Stimulated activated CD8-positive, alpha-beta memory T cell treated with anti-CD3 and anti-CD28 coated beads, Interleukin-4, amount 100 ng/mL, for 4 hours (primary cell): ENCODE measurements at places on chromosomes 13 and 19.

DNA sequence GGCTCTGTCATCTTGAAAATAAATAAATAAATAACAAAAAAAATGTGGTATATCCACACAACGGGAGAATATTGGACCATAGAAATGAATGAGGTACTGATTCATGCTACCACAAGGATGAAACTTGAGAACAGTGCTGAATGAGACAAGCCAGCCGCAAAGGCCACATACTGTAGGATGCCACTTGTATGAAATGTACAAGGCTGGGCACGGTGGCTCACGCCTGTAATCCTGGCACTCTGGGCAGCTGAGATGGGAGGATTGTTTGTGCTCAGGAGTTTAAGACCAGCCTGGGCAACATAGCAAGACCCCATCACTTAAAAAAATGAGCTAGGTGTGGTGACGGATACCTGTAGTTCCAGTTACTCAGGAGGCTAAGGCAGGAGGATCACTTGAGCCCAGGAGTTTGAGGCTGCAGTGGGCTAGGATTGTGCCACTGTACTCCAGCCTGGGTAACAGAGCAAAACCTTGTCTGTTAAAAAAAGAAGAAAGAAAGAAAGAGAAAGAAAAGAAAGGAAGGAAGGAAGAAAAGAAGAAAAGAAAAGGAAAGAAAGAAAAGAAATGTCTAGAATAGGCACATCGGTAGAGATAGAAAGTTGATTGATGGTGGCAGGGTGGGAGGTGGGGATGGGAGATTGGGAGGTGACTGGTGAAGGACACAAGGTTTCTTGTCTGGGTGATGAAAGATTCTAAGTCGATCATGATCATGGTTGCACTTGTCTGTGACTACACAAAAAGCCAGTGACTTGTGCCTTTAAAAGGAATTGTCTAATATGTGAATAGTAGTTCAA lies 20.3 kb downstream of the HPN start:
- no peak for DNase-seq

DNA sequence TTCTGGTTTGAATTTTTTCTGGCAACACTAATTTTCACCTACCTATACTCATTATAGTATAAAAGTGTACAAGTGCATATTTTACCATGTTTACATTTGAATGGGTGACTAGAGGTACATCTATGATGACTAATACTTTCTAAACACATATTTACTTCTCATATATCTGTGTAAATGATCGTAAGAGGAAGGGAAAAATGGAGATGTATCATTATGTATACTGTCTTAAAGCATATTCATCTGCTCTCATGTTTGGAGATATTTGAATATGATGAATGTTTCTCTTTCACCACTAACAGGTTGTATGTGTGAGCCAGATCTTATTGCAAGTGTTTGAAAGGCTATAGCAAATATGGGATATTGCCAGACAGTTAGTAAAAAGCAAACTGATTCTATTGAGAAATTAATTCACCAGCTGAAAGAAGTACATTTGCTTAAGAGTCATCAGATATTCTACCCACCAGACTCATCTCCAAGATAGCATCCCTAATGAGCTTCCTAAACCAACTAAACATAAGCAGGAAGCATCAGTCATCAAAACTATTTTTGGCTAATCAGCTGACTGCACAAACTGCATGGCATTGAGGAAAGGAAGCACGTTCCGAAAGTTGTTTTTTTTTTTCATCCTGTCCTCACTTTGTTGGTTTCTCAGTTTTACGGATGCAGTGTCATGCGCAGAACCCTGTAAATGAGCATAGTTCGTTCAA lies 738.2 kb downstream of the GPC5 start:
- no peak for DNase-seq

DNA sequence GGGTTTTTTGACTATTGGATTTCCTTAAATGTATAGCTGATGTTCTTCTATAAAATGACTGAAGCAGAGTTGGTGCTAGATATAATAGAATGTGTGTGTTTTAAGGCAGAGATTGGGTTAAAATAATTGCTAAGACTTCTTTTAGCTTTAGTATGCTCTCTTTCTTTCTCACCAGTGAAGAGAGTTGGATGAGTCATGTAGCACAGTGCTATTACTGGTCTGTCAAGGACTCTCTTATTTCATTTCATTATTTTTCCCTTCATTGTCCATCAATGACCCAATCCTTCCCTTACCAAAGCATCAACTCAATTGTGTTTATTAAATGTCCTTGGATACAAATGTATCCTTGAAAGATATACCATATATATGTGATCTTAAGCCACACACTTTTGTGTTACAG lies 268.9 kb downstream of the IRS2 start:
- DNase-seq, result no peak

DNA sequence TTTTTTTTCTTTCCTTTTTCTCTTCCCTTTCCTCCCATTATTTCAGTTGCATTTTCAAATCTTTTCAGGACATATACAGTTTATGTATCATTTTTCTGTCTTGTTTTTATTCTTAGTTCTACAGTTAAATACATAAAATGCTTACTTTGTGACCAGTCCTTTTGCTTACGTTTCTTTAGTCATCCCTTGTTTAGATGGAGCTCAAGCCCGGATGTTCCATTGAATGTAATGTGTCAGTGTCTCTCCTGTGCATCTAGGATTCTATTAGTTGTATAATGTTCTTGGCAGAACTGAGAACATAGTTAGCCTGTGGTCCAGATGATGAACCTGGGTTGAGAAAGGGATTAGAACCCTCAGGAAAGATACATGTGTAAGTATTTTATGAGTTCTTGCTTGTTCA lies 17.8 kb downstream of the WASF3 start:
- DNase-seq, result no peak

DNA sequence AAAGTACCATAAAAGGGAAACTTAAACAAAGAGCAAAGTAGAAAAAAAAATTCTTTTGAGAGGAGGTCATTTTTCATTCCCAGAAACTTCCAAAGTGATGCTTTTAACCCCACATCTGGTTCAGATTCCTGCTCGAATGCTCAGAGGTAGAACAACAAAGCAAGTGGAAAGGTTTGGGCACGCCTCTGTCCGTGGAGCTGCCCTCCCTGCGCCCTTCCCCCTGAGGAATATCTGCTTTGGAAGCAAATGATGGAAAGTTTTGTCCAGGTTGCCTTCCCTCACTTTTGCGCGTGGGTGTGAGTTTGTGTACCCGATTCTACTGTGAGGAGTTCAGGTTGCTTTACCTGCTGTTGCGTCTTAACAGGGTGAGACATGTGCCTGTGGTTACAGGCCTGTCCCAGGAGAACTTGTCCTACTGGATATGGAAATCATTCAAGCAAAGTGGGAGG lies 110.2 kb downstream of the KLF5 start:
- no peak for DNase-seq

DNA sequence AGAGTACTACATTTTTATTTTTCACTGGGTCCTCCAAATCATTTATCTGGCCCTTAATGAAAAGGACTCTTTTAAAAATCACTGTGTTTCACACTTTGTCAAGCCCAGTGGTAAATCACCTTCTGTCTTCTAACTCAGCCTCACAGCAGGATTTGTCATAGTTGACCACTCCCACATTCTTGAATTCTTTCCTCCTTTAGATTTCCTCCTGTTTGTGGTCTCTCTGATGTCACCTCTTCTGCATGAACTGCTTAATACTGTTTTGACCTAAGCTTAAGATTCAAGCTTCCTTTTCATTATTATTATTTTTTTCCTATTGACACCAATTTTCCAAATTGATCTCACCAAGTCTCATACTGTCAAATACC lies 899.8 kb upstream of the MIR17HG start:
- no peak for DNase-seq

GRCh38 chr13:66076417-66076816 lies 1153.7 kb downstream of the PCDH9 start:
- no peak for DNase-seq

DNA sequence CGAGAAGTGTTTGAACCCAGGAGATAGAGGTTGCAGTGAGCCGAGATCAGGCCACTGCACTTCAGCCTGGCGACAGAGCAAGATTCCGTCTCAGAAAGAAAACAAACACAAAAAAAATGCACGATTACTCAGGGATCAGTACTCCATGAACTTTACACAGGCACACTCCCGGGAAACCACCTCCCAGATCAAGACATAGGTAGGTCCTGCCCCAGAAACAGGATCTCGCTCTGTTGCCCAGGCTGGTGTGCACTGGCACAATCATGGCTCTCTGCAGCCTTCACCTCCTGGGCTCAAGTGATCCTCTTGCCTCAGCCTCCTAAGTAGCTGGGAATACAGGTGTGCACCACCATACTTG lies 11.2 kb downstream of the VASP start:
- no peak for DNase-seq

DNA sequence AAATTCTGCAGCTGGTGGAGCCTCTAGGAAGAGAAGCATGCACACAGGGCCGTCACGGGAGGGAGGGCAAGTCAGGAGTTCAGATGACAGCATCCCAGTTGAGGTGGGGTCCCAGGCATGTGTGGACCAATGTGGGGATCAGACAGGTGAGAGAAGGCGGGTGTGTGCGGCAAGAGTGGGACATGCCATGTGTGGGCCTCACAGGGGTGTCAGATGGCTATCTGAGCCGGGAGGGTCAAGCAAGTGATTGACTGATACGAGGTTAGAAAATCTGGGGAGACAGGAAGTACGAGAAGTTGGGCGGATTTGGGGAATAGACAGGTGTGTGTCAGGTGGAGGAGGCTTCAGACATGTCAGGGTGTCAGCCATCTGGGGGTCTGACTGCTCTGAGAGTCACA lies 8.9 kb downstream of the RASGRP4 start:
- DNase-seq, result no peak

- no peak for DNase-seq
These were observed 52.6 kb upstream of the URAD start for GRCh38 chr13:28041031-28041461.

DNA sequence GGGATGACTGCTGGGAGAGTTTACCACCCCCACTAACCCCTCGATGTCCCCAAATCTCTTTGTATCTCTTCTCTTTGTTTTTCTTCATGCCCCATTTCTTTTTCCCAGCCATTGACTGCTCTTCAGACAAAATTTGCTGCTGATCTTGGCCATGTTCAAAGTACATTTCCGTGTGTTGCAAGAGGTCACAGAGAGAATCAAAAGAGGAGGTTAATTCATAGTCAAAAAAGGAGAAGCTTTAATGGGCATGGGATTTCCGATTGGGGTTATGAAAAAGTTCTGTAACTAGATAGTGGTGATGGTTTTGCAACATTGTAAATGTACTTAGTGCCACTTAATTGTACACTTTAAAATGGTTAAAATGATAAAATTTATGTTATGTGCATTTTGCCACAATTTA lies 121.1 kb downstream of the FLT1 start:
- DNase-seq, result no peak

DNA sequence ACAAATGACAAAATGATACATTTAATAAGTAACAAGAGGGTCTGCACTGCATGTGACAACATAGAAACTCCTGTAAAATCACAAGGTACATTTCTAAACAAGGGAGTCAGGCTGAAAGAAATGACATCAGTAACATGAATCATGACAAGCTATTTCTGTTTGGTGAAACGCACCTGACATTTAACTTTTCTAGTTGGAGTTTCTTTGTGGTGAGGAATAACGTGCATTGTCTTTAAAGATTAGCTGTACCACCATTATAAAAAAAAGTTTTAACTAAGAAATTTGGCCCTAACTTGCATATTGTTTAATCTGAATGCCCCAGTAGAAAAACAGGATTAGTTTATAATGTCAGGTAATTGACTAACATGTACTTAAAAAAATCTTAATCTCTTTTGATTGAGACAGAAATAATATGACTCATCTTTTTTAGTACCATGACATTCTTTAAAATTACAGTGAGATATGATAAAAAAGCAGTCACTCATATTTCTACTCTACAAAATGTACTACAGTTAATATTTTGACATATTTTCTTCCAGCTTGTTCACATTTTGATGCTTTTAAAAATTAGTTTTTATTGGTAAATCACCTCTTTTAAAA lies 418.2 kb downstream of the KLF12 start:
- DNase-seq, result no peak

- no peak for DNase-seq
These were observed 12.3 kb downstream of the DPF1 start for GRCh38 chr19:38211766-38212165.

GRCh38 chr13:107835339-107836018 lies 379.9 kb downstream of the LIG4 start:
- DNase-seq, result no peak
